Activated T-cell treated with anti-CD3 and anti-CD28 coated beads, Interleukin-2, amount 50 U/mL, for 72 hours (primary cell): ENCODE measurements at places on chromosomes 6 and 20.
A peak's percentile ranks its signal among the peaks of the same experiment; 100 is the strongest.

- DNase-seq, result no peak
Observed at GRCh38 chr6:17638212-17638715, 38.2 kb downstream of the FAM8A1 start.

DNA sequence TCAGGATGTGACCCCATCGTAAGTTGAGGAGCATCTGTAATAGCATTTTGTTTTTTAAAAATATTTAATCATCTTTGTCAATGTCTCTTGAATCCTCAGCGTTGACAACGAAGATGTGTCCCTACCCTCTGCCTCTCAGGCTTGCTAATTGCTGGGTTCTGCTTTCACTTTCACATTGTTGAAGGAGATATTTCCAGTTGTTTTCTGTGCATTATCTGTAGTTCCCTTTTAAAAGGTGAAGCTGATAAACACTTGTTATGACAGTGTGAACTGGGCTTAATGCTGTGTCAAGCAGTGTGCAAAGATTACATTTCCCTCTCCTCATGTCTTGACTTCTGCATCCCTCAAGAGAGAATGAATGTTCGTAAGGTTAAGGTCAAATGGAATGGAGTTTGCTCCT lies 54.9 kb downstream of the CSE1L start:
- DNase-seq, result no peak

- DNase-seq, result no peak
Observed at GRCh38 chr6:157867981-157868380, 44.9 kb downstream of the SNX9 start.

- DNase-seq, result no peak
Observed at GRCh38 chr6:159056003-159056402, 11.2 kb upstream of the TAGAP start.

DNA sequence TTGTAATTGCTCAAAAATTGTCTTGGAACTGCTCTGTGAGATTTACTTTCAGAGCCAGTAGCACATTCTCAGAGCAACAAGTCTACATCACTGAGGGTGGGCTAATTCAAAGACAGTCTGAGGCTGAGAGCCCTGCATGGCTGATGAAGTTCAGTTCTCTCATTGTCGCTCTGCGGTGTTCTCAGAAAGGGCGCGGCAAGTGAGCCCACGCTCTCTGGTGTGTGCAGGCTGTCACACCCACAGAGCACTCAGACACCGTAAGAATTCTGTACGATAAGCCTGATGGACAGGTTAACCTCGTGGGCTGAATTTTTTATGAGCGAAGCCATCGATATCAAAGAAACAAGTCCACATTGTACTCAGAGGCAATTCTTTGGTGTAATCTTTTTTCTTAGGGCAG lies 557.8 kb downstream of the HACE1 start:
- DNase-seq, result no peak

- DNase-seq, result no peak
Observed at GRCh38 chr6:34229877-34230276, 6.8 kb upstream of the HMGA1 start.

GRCh38 chr6:77298283-77298682 lies 165.0 kb downstream of the HTR1B start:
- no peak for DNase-seq

GRCh38 chr20:32354592-32355416 lies 3.3 kb upstream of the ASXL1 start:
- peak; percentile 53 for DNase-seq

DNA sequence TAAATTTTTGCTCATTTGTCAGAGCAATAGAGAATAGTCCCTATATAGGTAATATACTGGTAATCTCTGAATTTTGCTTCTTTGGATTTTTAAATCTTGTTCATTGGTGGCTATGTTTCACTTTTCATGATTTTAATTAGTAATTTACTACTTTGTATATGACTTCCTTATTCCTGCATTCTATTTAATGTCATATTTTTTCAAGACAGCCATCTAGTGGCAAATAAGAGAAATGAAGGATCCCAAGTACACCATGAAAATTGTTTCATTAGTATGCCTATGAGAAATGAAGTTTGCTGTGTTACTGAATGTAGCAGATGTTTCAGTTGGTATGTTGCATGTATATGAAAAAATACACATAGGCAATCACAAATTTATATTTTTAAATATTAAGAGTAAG lies 82.4 kb downstream of the ZNF292 start:
- no peak for DNase-seq

DNA sequence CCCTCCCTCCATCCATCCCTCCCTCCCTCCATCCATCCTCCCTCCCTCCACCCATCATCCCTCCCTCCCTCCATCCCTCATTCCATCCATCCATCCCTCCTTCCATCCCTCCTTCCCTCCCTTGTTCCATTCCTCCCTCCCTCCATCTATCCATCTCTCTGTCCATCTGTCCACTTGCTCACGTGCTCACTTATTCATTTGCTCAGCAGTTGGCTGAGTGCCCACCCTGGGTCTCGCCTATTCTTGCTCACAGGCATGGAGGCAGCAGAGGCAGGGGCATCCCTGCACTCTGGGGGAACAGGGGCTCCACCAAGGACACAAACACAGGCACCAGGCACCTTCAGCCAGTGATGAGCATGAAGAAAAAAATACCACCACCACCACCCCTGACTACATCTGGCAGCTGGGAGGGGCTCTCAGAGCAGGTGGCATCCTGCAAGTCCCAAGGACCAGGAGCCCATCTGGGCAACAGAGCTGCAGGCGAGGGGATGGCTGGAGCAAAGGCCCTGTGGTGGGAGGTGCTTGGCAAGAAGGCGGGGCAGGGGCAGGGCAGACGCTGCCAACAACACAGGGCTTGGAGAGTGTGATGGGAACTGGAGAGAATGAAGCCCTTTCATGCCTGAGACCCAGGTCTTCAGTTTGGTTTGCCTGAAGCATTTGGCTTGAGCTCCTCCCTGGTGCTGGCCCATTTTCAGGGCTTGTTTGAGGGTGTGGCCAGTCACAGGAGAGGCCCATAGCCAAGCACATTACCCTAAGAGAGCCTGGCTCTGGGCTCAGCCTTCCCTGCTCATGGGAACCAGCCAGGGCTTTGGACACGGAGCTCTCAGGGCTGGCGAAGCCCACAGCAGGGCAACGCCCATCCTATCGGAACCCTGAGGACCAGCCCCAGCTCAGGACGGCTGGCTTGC lies 40.2 kb upstream of the MRGBP start:
- no peak for DNase-seq
